Esophagus (tissue), 2 donors: ENCODE measurements at places on chromosomes 12 and 14. TPM values are rescaled to one million over a fixed set of nuclear protein-coding genes. Genes with fewer than 3 reads are reported as not detected.

The CLEC9A gene
- polyA plus RNA-seq: not detected

The PDZRN4 gene
- 0.59 TPM for polyA plus RNA-seq

The CCDC197 gene
- not detected for polyA plus RNA-seq

The ESR2 gene
- 0.15 TPM for polyA plus RNA-seq

The DPY19L2 gene
- 1.3 TPM for polyA plus RNA-seq

The NOVA1 gene
- polyA plus RNA-seq: 1.4 TPM

The FBLN5 gene
- polyA plus RNA-seq: 3.3 TPM

The CHGA gene
- polyA plus RNA-seq: 0.37 TPM

The FZD10 gene
- polyA plus RNA-seq: 7.2 TPM

The CLEC14A gene
- polyA plus RNA-seq: 10.0 TPM

The SENP1 gene
- 3.9 TPM for polyA plus RNA-seq

The TPPP2 gene
- polyA plus RNA-seq: not detected

The DLK1 gene
- polyA plus RNA-seq: not detected

The NPAS3 gene
- 0.13 TPM for polyA plus RNA-seq

The FOXA1 gene
- 10.1 TPM for polyA plus RNA-seq

The DNAI7 gene
- 0.07 TPM for polyA plus RNA-seq

The KRT78 gene
- 633 TPM for polyA plus RNA-seq

The KSR2 gene
- 0.01 TPM for polyA plus RNA-seq

The KCNMB4 gene
- 0.51 TPM for polyA plus RNA-seq

The HOXC4 gene
- 3.7 TPM for polyA plus RNA-seq

The IL22 gene
- not detected for polyA plus RNA-seq

The SOAT2 gene
- polyA plus RNA-seq: 0.14 TPM

The RIMKLB gene
- polyA plus RNA-seq: 11.2 TPM

The RBMS2 gene
- polyA plus RNA-seq: 6.7 TPM

The OASL gene
- 1.9 TPM for polyA plus RNA-seq
